CD8-positive, alpha-beta memory T cell (primary cell): ENCODE measurements at places on chromosomes 7 and 10.

DNA sequence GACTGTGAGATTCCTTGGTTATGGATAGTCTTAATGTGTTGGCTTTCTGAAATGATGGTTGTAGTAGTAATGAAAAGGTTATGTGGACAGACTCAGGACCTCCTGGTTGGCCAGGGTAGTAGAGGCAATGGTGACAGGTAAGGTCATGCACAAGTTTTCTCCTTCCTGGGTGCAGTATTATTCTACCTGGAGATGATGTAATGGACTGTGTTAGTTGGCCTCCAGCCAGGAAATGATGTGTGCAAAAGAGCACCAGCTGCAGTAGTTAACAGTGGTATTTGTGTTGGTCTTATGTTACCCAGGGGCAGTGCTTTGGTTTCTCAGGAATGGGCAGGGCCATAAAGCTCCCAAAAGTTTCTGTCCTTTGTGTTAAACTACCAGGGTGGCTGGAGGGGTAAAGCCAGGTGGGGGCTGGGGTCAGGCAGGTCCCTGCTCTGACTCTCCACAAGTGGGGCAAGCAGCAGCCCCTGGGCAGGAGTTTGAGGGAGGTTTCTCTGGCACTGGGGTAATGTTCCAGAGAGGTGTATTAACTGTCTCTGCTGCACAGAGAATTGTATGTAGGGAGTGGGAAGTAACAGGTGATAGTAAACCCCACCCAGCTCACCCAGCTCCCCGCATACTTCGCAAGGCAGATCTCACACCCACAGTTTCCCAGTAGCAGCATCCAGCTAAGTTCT, 36.3 kb downstream of the GPR22 start:
- DNase-seq = no peak

DNA sequence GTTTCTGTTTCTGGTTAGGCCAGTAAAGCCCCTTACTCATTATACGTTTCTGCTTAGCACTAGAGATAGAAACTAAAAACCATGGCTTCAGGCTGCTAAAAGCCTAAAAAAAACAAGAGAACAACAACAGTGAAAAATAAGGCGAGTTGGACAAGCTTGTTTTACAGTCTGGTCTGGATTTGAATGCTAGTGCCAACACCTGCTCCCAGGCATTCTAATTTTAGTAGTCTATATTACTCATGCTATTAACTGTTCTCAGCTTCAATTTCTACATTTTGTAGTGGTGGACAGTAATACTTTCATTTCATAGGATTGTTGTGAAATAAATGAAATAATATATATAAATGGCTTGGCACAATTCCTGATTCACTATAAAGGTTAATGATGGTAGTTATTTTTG, 108.5 kb downstream of the HBP1 start:
- DNase-seq = no peak

DNA sequence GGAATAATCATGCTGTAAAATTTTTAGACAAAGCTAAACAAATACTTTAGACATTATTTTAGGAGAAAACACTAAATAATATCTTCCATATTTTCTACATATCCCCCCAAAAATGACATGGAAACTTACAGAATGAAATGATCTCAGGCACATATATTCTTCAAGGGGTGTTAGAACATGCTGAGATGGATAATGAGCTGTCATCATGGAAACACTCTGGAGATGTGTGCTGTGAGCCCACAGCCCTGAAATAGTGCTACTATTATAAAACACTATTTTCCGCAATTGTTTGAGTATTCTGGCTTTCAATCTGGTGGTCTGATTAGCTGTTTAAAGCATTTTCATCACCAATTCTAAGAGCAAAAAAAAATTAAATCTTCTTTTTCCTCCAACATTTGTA, 385.7 kb downstream of the PHTF2 start:
- no peak for DNase-seq

GRCh38 chr10:52312942-52313255, 1.2 kb upstream of the DKK1 start:
- no peak for DNase-seq

- no peak for DNase-seq
Observed at GRCh38 chr10:58836991-58837575, 324.4 kb downstream of the BICC1 start.

DNA sequence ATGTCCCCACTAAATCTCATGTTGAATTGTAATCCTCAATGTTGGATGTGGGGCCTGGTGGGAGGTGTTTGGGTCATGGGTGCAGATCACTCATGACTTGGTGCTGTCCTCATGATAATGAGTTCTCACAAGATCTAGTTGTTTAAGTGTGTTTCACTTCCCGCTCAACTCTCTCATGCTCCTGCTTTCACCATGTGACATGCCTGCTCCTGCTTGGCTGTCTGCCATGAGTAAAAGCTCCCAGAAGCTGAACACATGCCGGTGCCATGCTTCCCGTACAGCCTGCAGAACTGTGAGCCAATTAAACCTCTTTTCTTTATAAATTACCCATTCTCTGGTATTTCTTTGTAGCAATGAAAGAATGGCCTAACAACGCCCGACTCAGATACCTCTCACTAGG, 6.2 kb upstream of the PSTK start:
- no peak for DNase-seq

GRCh38 chr10:12540341-12540781, 191.0 kb downstream of the CAMK1D start:
- DNase-seq = no peak

DNA sequence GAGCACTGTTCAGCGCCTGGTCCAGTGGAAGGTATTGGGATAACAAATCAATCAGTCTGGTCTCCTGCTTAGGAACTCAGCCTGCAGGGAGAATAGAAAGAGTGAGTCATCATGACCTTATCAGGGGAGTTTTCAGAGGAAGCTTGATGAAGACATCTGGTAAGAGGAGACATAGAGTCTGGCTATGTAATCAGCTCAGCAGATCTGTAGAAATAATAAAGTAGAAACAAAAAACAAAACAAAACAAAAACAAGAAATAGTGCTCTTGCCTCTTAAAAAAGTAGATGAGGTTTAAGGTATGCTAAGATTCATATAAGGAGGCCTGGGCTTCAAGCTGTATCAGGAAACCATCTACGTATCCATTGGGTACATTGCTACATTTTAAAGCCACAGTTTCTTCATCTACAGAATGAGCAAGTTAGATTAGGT, 14.4 kb downstream of the TAS2R41 start:
- DNase-seq = no peak

DNA sequence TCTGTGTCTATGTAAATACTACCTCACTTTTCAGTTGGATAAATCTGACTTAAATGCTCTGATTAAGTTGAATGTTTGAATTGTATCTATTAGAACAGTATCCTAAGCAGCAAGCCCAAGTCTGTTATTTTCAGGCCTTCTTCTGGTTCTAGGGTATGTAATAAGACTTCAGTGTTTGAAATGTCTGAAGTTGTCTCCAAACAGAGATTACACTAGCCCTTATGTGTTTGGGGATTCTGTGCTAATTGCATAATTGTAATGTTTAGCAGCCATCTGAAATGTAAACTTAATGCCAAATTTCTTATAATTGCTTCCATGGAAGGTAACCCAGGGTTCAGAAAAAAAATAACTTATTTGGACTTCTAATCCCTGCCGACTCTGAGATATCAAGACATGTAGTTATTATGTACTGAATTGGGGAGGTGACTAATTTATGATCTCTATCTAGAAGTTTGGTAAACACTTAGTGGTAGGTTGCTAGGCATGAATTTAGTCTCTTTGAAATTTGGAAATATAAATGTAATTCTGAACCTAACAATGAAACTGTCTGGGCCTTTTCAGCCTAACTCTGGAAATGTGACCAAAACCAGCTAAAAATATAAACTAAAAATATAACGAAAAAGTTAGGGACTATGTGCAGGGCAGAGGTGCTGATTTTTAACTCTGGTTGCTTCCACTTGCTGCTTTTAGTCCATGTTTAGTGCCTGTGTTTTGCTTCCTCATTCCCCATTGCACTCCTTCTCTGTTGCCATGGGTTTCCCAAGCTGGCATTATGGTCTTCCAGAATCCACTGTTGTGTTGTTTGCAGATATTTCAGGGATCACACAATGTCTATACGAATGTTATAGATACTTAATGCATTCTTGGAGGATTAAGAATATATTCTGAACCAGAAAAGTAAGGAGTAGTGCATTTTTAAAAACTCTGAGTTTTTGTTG, 54.8 kb downstream of the MCU start:
- DNase-seq = no peak

DNA sequence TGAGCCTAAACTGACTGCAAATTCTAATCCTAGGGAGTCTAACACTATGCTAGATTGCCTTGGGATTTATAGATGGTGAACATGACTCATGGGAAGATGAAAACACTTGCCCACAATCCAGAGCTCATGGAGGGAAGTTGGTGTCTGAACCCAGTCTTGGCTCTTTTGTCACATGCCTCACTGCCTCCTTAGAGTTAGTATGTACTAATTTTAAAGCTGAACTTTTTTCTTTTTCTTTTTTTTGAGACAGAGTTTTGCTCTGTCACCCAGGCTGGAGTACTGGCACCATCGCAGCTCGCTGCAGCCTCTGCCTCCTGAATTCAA, 14.4 kb downstream of the MRPL32 start:
- DNase-seq = no peak
